ENCODE measurements at places on chromosomes 7 and 10.
A peak's percentile ranks its signal among the peaks of the same experiment; 100 is the strongest.

GRCh38 chr7:77222819-77223218 is 23.2 kb upstream of the FGL2 start:
- no peak for DNase-seq

GRCh38 chr10:116237260-116237659 is 35.7 kb downstream of the GFRA1 start:
- DNase-seq: no peak

- no peak for DNase-seq
Measured at GRCh38 chr7:25303281-25304181, 75.2 kb upstream of the NPVF start.

- DNase-seq: no peak
Measured at GRCh38 chr7:94336009-94336408, 58.7 kb upstream of the COL1A2 start.

- DNase-seq: no peak
Measured at GRCh38 chr7:128882134-128882533, 19.5 kb downstream of the ATP6V1F start.

GRCh38 chr10:60613434-60613833 is 164.8 kb upstream of the CDK1 start:
- no peak for DNase-seq

- DNase-seq: no peak
Measured at GRCh38 chr7:152129682-152130081, 104.2 kb downstream of the GALNT11 start.

GRCh38 chr10:131574707-131575430 is 263.3 kb upstream of the TCERG1L start:
- DNase-seq: no peak

- no peak for DNase-seq
Measured at GRCh38 chr10:100883312-100883821, 29.4 kb upstream of the SLF2 start.

- DNase-seq: no peak
Measured at GRCh38 chr10:11682851-11683250, 59.3 kb upstream of the ECHDC3 start.

DNA sequence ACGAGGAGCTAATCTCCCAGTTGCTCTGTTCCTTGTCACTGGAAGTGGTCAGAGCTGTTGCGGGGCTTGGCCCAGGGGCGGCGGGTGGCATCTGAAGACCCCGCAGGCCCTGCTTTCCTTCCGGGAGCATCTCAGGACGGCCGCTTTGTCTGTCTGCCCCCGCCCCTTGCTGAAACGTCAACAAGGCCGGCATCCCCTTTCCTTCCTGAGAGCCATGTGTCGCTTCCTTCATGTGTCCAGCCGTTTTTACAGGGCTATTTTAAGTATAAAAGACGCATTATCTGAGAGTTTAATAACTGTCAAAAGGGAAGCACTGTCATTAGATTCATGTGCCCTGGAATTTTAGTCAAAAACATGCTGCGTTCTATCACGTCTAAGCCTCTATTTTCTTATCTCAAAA is 110.4 kb downstream of the CUX1 start:
- DNase-seq: no peak

DNA sequence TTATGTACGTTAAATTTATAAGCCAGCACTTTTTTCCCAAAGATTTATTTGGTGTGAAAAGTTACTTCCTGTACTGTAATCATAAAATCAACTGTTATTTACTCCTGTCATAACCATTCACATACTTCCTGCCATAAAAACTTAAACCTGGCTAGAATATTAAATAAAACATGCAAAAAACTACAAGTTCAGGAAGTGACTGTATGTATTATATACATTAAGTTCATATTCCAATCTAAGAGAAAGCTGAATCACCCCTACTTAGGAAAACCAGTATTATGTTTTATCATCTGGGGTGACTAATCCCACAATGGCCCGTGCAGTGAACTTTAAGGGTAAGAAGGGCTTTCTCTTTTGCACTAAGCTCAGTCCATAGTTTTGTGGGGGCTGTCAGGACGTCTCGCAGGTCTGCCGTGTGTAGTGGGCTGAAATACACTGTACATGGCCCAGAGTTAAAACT is 183.7 kb upstream of the KLF14 start:
- DNase-seq: no peak

- DNase-seq: peak; percentile 60
Measured at GRCh38 chr7:32616625-32617024, 121.3 kb downstream of the AVL9 start.

DNA sequence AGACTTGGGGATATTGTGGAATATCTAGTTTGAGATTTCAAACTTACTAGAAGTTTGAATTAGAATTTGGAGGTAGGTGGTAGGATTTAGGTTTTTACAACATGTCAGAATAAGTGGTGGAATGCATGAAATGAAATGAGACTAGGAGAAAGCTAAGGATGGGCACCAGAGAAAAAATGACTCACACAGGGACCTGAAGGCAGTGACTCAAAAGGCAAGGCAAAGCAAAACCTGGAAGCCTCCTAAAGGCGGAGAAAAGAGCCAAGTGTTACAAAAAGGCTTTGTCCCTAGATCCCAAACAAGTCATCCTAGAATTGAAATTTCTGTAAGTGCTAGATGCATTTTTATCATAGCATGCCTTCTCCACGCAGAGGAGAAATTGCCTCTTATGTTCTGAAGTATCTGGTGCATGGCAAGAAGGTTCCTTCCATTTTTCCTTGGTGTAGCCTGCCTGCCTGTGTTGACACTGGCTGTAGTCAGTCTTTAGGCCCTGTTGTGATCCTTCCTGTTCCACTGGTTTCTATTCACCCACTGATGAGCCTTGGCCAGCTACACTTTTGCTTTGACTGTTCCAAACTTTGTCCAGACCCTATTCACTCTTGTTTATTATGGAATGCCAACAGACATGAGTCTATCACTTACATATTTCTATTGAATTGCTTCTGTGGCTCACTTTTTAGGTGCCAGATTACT is 109.3 kb downstream of the ETV1 start:
- DNase-seq: no peak

GRCh38 chr10:52741851-52742250 is 30.7 kb downstream of the MBL2 start:
- no peak for DNase-seq

DNA sequence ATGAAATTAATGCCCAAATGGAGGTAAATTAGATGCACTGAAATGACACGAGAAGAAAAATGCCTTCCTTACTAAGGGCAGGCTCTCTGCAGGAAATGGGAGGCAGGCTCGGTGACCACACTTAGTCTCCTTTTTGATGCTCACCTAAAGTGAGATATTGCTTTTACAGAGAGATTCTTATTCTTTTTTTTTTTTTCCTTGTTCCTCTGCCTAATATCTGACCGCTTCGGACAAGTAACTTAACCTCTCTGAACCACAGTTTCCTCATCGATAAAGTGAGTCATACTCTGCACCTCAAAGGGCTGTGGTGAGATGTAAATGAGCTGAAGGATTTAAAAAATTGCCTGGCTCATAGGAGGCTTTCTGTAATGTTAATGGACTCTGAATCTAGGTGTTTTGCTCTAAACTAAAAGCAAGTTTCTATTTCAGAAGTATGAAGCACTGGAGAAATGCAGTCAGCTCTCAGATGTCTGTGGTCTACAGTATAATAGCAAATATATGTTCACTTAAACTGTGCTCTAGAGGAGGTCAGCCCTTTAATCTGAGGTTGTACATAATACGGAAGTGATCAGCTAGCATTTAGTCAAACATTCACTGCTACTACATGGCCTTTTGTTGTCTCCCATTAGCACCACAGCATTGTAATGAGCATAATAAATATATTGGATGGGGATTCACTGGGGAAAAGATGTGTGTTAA is 23.2 kb downstream of the NKX2-3 start:
- no peak for DNase-seq

GRCh38 chr10:123642293-123642692 is 23.9 kb upstream of the GPR26 start:
- DNase-seq: peak; percentile 39

GRCh38 chr7:133040178-133040577 is 41.7 kb downstream of the CHCHD3 start:
- DNase-seq: no peak

DNA sequence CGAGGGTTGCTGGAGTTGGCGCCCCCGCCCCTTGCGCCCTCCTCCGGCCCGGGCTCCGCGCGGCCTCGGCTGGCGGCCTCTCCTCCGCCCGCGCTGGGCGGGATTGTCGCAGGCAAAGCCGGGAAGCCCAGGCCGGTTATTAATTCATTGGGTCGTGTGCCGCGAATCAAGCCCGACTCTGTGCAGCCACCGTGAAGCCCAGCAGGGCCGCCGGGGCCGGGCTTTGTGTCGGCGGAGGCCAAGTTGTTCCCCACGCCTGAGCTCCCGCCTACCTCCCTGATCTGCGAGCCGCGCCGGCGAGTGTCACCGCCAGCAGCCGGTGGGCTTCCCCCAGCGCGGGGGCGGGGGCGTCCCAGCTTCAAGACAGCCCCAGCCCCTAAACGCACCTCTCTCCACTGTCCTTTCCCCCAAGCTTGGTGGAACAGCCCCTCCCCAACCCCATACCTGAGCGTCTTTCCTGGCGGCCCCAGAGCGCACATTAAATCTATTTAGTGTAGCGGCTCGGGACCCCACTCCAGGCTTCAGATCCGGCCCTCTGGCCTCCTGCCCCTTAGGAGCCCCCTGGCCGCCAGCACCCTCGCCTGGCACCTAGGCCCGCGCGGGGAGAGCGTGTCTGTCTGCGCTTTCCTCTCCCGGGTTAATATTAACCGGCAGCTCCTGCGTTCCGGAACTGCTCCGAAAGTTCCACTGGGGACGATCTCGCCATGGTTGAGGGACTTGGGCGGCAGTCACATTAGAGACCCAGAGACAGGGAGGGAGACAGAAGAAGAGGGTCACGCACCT is 3.5 kb downstream of the SHH start:
- DNase-seq: no peak

- no peak for DNase-seq
Measured at GRCh38 chr7:45543473-45543872, 30.7 kb upstream of the ADCY1 start.

DNA sequence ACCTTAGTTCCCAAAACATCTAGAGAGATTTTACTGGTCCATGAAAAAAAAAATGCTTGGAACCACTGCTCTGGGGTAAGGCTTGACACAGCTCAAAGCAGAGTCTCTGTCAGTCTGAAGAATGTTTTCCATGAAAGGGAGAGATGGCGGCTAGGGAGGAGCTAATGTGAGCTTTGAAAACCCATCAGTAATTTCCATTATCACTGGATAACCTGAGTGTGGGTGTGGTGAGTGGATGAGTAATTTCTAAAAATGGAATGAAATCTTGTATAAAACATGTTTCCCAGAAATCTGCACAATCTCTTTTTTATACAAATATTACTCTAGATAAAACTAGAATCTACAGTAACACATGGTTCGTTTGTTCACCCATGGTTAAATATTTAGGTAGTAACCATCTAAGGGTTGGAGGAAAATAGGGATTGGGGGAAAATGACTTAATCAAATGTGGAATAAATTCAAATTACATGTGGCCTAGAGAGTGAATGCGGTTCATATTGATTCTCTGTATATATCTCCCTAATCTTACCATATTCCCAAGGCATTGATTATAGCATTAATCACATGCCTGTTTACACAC is 289.4 kb downstream of the RNLS start:
- no peak for DNase-seq
